Activated CD8-positive, alpha-beta memory T cell treated with anti-CD3 and anti-CD28 coated beads, Interleukin-2, amount 50 U/mL, for 4 hours (primary cell): ENCODE measurements at places on chromosomes 13 and 19.

GRCh38 chr13:113001241-113002140 is 32.5 kb downstream of the MCF2L start:
- DNase-seq, result no peak

DNA sequence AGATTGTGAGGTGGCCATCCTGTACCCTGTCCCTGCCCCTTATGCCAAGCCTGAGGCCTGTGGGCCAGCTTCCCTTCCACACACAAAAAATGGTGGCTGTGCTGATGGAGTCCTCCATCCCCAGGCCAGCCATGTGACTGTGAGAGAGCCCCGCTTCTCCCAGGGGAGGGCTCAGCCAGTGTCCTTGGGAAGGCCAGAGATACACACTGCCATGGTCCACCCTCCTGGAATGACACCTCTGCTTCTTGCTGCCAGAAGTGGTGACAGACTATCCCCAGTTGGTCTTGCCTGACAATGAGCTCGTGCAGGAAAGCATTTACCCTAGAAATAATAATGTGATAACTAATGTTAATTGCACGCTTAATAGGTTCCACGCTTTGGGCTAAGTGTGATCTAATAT is 38.0 kb downstream of the FAM124A start:
- DNase-seq, result no peak

- no peak for DNase-seq
Observed at GRCh38 chr13:110575322-110576069, 14.0 kb upstream of the RAB20 start.

DNA sequence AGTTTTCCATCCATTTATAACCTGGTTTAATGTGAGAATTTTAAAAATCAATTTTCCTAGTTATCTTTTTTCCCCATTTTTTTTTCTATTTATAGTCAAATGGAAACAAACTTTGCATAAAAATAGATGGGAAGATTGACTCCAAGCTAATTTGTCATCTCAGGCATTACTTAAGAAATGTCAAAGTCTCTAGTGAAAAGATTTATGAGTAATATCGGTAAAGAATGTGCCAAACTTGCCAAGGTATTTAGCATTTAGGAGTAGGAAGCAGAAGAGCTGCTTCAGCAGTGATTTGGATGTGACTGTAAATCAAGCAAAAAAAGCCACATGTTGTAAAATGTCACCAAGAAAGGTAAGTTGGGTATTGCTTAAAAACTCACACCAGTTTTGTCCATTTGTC is 108.6 kb downstream of the LACC1 start:
- DNase-seq, result no peak

DNA sequence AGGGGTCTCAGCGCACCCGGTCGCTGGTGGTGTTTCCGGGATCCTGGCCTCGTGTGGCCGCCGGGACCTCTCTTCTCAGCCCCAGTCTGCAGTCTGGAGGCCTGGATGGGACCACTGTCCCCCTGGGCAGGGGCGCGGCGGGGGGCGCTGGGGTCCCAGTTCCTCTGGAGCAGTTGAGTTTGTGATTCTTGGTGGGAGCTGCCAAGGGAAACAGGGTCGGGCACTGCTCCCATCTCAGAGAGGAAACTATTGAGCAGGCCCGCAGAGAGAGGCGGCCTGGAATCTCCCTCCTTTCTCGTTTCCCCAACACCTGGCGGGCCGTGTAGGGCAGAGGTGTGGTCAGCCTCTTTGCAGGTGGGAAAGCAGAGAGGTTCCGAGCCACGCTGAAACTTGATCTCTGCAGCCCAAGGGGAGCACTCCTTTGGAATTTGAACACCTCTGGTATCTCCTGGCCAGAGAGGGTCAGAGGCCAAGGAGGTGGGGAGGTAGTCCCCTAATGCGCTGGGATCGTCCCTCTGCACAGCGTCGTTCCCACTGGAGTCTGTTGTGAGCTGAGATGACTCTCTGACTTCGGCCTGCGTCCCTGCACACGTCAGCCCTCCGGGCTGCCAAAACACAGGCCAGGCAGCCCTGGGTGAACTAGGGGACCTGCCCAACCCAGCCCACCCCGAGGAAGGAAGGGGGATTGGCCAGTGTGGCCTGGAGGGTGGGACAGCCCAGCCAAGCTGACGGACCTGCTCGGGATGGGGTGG is 741 bp downstream of the PLEKHF1 start:
- no peak for DNase-seq

DNA sequence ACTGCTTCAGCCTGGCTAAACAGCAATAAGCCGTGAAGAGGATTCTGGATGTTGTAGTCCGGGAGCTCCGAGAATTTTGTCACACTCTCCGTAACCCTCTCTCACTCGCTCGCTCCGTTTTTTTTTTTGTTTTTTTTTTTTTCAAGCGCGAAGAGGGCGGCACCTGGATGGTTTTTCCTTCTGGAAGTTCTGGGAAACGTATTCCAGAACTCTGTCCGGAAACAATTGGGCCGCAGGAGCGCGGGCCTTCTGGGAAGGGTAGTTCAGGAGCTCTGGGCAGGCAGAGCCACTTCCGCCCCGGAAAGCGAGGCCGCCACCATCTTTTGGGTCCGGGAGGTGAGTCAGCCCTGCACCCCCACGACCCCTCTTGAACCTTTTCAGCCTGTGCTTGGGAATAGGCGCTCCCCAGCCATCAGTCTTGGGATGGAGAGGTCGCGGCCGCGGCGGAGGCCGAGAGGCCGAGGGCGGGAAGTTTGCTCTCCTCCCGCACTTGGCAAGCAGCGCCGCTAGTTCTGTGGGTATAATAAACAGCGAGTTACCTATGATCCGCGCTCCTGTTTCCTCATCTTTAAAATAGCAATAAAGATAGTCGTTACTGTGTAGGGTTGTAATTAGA is at the start of gene ZNF227:
Gene ZNF227 (plus strand): TSS at position 283 of the 616 bp plus-strand sequence. CDS start 5,261 bp downstream, outside the sequence.
- DNase-seq, result peak; percentile 86

DNA sequence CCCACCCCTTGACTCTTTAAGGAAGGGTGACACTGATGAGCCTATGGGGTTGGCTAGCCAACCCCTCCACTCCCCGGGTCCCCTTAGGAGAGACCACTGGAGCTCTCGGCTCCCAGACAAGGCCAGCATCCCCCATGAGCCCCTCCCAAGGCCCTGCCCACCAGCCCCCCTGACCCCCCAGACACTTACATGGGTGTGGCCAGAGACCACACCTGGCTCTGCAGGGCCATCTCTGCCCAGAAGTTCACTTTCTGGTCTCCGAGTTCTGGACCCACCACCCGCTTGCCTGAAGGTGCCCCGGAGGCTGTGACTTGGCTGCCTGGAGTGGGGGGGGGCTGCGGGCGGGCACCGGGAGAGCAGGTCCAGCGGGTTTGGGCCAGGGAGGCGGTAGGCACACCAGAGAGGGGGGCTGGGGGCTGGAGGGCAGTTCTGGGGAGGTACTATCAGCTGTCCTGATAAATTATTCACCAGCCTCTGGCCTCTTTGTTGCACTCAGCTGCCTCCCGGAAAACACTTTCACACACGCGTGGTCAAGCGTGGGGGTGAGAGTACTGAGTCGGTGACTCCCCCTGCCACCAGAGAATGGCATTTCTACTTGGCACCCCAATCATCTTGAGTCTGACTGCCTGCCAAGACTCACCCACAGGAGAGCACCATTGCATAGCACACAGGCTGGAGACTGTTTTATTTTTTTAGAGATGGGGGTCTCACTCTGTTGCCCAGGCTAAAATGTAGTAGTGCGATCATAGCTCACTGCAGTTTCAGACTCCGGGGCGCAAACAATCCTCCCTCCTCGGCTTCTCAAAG is at the start of gene PALM3:
Gene PALM3 (minus strand): TSS at position 326 of the 807 bp plus-strand sequence. CDS start 96 bp downstream, at position 230.
- no peak for DNase-seq

- DNase-seq, result no peak
Observed at GRCh38 chr13:99916366-99917103, 55.0 kb downstream of the ZIC5 start.

GRCh38 chr13:95137096-95137495 is 164.2 kb downstream of the ABCC4 start:
- DNase-seq, result no peak

DNA sequence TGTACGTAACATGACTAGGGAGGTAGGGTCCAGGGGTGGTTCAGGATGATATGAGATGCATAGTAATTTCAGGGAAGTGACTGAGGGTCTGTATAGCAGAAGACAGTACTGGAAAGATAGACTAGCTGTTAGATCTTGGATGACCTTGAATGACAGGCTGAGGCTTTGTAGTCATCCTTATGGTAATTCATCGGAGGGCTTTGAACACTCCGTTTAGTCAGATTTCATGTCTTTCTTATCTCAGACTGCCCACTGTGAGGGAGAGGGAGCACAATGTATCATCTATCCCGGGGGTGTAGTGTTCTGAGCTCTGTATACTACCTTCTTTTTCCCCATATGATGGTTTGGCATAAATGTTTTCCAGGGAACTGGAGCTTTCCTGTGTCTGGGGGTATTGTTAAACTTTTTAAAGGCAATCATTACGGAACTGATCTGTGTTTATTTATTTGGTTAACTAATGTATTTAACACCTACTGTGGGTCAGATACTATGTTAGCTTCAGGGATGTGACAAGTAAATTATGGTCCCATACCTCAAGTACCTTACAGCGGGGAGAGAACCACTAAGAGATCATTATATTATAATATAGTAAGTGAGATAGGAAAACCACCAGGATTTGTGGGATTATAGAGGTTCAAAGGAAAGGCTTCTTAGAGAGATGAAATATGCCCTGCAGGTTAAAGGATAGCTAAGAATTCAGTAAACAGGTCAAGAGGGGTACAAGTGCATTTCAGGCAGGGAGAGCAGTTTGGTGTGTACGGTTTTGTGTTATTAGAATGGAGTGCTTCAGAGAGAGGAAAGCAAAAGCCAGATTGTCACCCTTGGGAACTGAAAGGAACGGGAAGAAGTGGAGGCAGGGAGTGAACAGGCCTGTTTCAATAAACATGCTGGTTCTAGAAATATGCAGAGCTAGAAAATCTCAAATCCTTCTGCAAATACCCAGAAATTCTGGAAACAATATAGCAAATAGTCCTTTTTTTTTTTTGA is 164.8 kb upstream of the KL start:
- no peak for DNase-seq

- DNase-seq, result no peak
Observed at GRCh38 chr19:42488783-42489521, 39.3 kb downstream of the CEACAM1 start.

DNA sequence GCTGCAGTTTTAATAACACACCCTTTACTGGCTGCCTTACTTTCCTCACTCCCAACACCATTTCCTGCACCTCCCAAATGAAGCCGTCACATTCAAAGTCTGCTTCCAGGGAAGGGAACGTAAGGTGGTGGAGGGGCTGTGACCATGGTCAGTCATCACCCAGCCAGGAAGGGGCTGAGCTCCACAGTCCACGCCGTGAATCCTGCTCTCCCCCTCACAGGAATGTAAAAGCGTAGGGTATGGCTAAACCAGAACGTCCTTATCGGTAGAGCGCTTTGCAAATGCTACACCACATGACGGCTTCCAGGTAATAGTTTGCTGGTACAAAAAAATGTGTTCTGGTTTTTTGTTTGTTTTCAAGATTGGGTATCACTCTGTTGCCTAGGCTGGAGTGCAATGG is 7.0 kb downstream of the NUMBL start:
- no peak for DNase-seq

DNA sequence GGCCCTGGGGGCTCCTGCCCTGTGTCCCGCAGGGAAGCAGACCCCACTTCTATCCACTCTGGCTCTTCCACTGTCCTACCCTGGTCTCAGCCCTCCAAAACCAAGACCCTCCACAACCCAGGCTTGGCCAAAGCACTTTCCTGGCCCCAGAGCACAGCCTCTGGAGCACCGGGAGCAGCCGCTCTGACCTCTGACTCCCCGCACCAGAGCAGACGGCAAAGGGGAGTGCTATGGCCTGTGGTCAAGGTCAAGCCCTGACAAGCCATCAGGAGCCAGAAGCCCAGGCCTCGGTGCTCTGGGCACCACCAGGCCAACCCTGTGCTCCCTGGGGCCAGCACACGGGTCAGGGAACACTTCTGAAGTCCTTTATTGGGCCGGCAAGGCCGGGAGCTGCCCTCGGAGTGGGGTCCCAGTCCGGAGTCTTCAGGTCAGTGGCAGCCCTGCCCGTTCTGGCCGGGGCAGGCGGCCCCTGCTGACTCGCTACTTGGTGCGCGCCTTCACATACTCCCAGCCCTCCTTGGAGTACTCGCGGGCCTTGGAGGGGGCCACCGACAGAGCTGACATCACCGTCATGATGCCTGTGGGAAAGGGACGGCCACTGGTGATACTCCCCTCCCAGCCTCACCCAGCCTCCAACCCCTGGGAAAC is 2.1 kb downstream of the MICOS13 start:
- DNase-seq, result no peak

DNA sequence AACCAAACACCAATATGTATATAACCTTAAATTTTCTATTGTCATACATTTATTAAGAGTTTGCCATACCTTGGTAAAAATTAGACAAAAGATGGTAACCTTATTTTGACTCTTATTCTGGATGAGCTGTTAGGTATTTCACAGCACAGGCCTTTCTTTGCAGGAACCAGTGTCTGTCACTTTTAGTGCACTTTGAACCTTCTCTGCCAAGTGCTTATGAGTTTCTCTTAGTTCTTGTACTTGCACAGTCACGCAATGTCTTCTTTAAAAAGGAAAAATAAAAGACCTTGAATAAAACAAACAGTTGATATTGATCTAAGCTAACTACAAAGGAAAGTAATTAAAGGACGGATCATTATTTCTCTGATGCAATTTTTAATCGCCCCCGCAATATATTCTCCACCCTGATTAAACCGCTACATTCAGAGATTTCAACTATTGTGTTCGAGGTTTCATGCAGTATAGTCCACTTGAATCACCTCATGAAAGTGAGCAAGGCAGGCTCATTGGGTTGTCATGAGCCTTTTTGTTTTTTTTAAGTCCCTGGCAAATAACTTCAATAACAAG is 534.5 kb downstream of the KLF5 start:
- DNase-seq, result no peak

- DNase-seq, result no peak
Observed at GRCh38 chr19:38543807-38544568, 73.8 kb downstream of the MAP4K1 start.

DNA sequence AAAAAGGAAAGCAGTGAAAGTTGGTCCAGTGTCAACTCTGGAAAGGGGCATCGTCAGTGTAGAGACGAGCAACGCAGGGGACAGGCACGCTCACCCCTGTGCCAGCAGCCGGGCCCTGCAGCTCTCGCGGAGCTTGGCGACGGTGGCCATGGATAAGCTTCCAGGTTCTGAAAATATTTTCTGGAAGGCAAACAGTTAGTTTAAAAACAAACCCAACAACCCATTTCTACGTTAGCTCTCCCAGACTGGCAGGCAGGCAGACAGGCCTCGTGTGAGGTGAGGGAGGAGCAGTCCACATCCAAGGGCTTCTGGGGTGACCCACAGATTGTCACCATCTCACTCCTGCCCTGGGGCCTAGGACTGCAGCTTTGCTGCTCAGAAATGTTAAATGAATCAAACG is 27.4 kb downstream of the LAMP1 start:
- no peak for DNase-seq

GRCh38 chr19:17549085-17549740 is 6.2 kb upstream of the COLGALT1 start:
- no peak for DNase-seq
